GM06990 (cell line): ENCODE measurements at places on chromosomes 1 and 21.

DNA sequence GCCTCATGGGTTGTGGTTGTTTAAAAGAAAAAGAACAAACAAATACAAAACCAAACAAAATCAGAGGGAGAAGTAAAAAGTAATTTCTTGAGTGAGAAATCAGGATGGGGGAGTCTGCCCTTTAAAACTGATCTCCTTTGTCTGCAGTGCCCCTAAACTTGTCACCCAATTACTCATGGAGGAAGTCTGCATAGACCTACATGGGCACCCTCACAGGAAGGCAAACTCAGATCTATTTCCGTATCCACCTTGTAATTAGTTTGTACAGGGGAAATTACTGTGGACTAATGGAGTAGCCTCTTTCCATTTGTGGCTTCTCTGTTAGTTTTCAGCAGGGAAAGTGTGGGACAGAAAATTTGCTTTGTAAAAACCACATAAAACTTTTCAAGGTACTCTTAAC, 600.4 kb downstream of the ADGRL2 start:
- DNase-seq = no peak

DNA sequence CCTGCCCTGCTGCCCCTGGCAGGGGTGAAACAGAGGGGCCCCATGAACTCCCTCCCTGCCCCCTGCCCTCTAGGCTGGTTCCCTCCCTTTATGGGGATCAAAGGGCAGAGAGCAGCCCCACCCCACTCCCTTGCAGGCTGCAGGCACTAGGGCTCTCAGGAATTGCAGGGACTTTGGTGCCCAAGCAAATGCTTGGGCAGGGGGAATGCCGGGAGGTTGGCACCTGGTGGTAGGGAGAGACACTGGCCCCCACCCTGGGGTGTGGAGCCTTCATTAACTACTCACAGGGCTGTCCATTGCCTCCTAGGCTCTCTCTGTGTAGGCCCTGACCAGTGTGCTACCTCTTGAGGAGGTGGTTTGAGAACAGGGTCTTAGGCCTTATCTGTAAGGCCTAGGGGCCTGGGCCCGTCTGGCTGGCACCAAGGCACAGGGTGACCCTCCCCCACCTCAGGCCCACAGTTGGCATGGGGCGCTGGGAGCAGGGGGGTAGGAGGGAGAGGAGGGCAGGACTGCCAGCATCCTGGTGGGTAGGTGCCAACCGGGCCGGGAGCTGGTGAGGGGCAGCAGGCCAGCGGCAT, 4.7 kb downstream of the ZBTB7B start:
- no peak for DNase-seq

DNA sequence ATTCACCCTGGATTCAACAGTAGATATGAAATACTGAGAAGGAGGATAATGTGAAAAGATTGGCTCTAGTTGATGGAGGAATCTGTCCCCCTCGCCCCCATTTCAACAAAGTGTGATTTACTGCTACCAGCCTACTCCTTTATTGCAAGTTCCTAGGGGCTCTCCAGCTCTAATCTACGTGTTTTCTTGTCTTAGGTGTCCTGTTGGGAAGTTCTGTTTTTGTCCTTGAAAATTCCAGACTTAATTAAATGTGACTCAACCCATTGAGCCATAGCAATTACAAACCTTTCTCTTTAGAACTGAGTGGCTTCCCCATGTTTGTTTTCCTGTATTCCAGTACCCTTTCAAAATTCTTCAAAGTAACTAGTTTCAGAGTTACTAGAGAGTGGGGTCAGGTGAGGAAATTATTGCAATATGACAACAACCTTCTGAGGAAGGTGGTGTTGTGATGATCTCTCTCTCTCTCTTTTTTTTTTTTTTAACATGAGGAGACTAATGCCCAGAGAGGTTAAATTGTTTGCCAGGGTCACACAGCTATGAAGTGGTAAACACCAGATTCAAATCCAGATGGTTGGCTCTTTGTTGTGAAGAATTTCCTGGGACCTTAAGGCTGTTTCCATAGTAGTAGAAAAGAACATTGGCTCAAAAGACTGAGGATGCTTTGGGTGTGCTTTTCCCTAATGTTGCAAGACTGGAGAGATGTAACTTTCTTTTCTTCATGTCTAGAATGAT, 3.5 kb downstream of the RGL1 start:
- no peak for DNase-seq

DNA sequence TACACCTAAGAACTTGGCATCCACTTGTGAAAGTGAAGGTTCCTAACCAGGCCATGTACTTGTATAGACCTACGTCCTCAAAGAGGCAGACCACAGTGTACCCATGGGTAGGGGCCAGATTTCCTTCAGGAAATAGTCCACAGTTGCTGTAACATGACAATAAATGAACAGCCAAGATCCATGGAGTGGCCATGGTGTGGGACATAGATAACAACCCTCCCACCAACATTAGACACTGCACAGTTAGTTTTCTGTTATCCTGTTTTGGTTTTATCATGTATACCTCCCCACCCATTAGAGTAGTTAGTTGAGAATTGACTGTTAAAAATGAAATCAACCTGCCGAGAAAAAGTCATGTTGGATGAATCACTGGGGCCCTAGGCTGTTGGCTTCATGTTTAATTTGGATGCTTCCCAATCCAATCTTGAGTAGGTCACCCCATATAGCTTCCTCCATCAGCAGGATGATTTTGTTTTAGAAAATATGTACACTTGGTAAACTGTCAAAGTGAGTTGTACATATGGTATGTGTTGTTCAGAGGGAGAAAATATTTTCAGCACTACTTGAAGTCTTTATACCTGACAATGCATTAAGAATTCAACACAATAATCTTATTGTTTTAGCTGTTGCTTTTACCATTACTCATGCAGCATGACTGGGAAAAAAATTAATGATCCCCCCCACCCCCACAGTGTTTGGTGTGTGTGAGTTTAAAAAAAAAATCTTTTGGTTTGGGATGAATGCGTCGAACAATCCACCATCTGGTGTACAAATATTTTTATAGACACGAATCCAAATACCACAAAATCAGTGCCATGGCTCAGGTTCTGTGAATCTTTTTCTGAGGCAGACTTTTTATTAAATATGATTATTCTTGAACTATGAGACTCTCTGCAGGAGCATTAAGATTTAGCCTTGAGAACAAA, 88.3 kb upstream of the ARHGAP29 start:
- no peak for DNase-seq
